ENCODE measurements at places on chromosomes 5 and 9.

- H3K4me3 ChIP-seq = no peak overlapping the region
- no peak for DNase-seq
- H3K27ac ChIP-seq = no peak overlapping the region
- peaks cover 3% of the 10 kb centered on the region for H3K4me1 ChIP-seq
Observed at GRCh38 chr9:113391917-113392316, 9.2 kb downstream of the ALAD start.

DNA sequence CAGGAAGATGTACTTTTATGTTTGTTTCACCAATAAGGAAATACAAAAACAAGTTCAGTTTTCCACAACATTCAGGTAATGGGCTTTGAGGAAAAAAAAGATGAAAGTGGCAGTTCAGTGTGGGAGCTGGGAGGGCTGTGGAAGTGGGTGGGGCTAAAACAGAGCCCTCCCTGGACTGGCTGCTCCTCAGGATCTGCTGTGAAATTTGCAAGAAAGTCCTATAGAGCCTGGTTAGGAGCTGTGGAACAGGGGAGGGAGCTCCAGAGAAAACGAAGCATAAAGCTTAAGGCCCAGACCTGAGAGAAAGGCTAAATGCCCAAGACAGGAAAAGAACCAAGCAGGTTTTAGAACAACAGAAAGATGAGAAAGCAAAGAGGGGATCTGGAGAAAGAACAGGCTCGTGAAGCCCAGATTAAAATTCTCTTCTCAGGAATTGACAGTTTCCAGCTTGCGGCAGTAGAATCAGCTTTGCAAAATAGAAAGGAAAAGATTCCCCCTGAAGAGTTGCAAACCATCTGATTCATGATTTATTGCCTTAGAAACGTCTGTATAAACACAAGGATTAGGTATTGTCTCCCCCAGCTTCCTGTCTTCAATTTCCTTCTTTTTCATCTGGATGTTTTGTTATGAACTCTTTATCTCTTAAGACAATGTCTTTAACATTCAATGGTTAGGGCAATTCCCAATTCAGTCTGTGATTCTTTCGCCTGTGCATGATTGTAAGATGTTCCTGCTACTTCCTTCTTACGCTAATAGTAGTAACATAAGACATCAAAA, 26.3 kb upstream of the CRHBP start:
- no peaks in the 10 kb centered on the region for H3K4me1 ChIP-seq
- no peaks in the 10 kb centered on the region for H3K36me3 ChIP-seq
- peaks cover 6% of the 10 kb centered on the region for H3K27me3 ChIP-seq
- H3K27ac ChIP-seq = no peak overlapping the region

GRCh38 chr9:122536134-122536533, 9.0 kb upstream of the OR1N1 start:
- H3K4me1 ChIP-seq = no peaks in the 10 kb centered on the region
- H3K36me3 ChIP-seq = no peaks in the 10 kb centered on the region
- DNase-seq = no peak
- H3K4me3 ChIP-seq = no peak overlapping the region
- H3K27ac ChIP-seq = no peak overlapping the region

DNA sequence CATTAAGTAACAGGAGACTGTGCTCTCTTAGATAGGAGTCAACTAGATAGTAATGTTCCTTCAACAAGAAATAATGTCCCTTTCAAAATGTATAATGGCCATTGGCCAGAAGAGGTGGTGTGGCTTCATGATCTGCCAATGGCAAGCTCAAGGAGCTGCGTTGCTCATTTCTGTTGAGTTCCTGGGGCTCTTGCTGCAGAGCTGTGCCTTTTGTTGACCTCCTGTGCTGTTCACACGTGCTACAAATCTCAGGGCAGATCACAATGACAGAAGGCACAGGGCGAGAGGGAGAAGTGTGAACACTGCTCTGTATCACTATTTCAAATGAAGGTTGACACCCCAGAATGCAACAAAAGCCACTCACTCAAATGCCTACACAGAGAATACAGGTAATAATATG, 16.0 kb upstream of the TBC1D2 start:
- no peaks in the 10 kb centered on the region for H3K4me1 ChIP-seq
- H3K27ac ChIP-seq = no peak overlapping the region
- no peak for DNase-seq
- peaks cover 22% of the 10 kb centered on the region for H3K27me3 ChIP-seq

DNA sequence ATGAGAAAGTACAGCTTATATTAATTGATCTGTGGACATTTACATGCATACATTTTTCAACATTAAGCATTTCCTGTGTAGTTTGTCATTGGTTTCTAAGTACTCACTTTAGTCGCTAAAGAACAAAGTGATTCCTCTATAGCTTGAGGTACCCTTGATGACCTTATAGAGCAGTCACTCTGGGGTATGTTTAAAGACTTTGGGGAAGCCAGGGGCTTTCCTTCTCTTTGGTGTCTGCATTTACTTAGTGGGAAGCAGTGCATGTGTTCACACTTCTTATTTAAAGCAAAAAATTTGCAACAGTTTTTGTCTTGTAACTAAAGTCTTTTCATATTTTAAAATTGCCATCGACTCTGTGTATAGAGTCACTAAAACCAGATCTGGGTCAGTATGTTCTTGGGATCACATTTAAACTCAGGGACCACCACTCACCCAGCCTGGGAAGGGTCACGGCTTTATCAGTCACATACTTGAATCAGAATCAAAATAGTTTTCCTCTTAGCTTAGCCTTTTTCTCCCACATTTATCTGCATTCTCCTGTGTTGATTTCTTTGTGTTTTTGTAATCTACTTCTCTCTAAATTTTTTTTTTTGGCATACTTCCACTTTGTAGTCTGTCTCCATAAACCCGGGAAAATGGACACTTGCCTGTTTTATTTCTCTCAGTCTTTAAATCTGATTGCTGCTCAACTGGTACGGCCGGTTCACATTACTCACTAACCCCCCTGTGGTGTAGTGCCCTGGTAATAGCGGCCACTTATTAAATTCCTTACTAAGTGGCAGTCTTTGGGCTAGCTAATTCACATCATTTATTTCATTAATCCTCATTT, 143.9 kb upstream of the FBN2 start:
- H3K36me3 ChIP-seq = no peaks in the 10 kb centered on the region
- DNase-seq = no peak
- no peak overlapping the region for H3K27ac ChIP-seq

- no peak for DNase-seq
- H3K4me1 ChIP-seq = peaks cover 23% of the 10 kb centered on the region
- H3K27ac ChIP-seq = peak overlapping the region; percentile 90
- peak overlapping the region; percentile 65 for H3K4me3 ChIP-seq
- no peaks in the 10 kb centered on the region for H3K36me3 ChIP-seq
- H3K27me3 ChIP-seq = no peaks in the 10 kb centered on the region
Observed at GRCh38 chr9:83472764-83473163, 65.4 kb downstream of the FRMD3 start.

DNA sequence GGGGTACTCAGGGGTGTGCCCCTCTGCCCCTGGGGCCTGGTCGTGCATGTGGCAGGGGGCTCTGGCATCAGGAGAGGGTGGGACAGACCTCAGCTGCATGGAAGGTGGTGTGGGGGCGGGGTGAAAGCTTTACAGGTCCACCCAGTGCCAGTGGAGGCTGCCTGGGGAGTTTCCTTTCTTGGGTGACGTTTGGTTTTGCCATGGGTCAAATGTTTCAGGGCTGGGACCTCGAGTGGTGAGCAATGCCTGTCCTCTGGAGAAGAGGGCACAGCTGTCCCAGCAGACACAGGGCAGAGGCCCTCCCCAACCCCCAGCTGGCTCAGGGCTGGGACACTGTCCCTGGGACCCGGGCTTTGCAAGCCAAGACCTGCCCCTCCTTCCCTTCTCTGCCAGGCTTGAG, 3.6 kb downstream of the RXRA start:
- H3K36me3 ChIP-seq = no peaks in the 10 kb centered on the region
- no peak overlapping the region for H3K27ac ChIP-seq
- no peak for DNase-seq
- no peak overlapping the region for H3K4me3 ChIP-seq
- H3K27me3 ChIP-seq = peaks cover 18% of the 10 kb centered on the region
- H3K4me1 ChIP-seq = no peaks in the 10 kb centered on the region

DNA sequence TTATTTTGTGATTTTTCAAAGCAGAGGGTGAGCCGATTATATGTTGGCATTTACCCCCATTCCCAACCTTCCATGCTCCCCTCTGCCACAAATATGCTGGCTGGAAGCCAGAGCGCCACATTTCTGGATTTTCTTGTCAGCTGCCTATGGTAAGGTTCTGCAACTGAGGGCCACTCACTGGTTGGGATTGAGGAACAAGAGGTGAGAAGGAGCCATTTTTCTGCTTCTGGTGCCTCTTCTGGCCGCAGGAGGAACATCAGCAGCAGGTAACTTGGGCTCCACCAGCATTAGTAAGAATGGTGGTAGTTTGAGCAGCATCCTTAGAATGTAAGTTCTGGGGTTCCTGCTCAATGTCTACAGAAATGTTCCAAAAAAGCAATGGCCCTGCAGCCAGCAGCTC, 159.5 kb upstream of the MAST4 start:
- no peak for DNase-seq
- no peaks in the 10 kb centered on the region for H3K36me3 ChIP-seq
- H3K27ac ChIP-seq = no peak overlapping the region
- H3K4me1 ChIP-seq = no peaks in the 10 kb centered on the region
- no peak overlapping the region for H3K4me3 ChIP-seq
- peaks cover 2% of the 10 kb centered on the region for H3K27me3 ChIP-seq

DNA sequence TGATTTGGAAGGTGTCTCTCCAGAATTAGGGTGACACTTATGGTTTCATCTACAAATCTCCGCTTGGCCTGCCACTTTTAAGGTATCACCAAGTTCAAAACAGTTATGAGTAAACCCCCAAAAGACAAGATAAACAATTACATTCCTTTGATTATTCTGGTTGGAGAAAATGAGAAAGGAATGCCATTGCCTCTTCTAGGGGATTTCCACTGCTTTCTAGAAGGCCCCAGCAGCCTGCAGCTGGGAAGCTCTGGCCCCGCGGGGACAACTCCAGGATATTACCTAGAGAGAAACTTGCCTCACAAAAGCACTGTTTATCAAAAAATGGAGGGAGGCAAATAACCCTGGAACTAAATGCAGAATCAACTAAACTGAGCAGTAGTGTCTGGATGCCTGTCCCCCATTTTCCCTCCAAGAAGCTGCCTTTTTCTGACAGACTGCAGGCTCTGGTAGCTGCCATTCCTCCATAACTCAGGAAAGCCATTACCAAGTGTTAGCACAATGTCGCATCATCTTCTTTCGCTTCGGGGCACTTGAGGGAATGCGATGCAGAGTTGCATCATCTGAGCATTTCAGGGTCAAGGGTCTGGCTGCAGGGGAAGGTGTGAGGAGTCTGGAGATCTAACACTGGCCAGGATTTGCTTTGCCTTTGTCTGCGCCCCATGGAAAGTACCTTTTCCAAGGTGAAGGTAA, 71.5 kb upstream of the PLPP6 start:
- no peaks in the 10 kb centered on the region for H3K27me3 ChIP-seq
- no peak for DNase-seq
- H3K4me1 ChIP-seq = peaks cover 10% of the 10 kb centered on the region
- H3K36me3 ChIP-seq = peaks cover 3% of the 10 kb centered on the region

GRCh38 chr5:73312872-73313510, 135.6 kb downstream of the FOXD1 start:
- no peak for DNase-seq
- peaks cover 70% of the 10 kb centered on the region for H3K27me3 ChIP-seq
- no peak overlapping the region for H3K27ac ChIP-seq
- H3K36me3 ChIP-seq = no peaks in the 10 kb centered on the region

DNA sequence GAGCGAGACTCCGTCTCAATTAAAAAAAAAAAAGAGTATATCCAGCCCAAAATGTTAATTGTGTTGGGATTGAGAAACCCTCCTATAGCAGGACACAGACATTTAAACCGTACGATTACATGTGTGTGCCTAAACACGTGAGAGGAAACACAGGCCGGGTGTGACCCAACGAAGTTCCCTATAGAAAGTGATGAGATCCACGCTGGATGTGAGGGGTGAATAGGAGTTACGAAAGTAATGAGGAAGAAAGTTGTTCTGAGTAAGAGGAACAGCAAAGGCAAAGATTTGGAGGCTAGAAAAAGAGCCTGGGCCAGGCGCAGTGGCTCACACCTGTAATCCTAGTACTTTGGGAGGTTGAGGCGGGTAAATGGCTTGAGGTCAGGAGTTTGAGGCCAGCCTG, 13.6 kb downstream of the NAIF1 start:
- no peak overlapping the region for H3K27ac ChIP-seq
- no peaks in the 10 kb centered on the region for H3K36me3 ChIP-seq
- H3K27me3 ChIP-seq = peaks cover 3% of the 10 kb centered on the region
- H3K4me3 ChIP-seq = no peak overlapping the region
- no peak for DNase-seq
- H3K4me1 ChIP-seq = peaks cover 3% of the 10 kb centered on the region

- no peaks in the 10 kb centered on the region for H3K27me3 ChIP-seq
- H3K4me3 ChIP-seq = no peak overlapping the region
- DNase-seq = peak; percentile 20
- no peaks in the 10 kb centered on the region for H3K36me3 ChIP-seq
Observed at GRCh38 chr5:32942225-32942989, 231.3 kb downstream of the NPR3 start.

DNA sequence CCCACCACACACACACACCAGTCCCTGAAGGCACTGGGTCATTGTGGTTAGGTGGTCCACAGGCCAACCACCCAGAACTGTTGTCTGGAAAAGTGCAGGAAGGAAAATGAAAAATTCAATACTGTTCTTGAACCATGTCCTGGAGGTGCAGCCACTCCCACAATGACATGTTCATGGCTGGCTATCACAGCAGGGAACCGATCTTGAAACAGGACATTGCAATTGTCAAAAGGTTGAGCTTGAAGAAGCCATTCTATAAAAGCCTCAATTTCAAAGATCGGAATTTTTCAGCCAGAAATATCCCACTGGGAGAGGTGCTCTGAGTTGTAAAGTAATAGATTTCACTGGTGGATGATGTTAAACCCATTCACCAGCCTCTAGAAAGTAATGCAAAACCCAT, 218.2 kb downstream of the GNA14 start:
- H3K27me3 ChIP-seq = no peaks in the 10 kb centered on the region
- H3K36me3 ChIP-seq = no peaks in the 10 kb centered on the region
- no peak overlapping the region for H3K4me3 ChIP-seq
- peaks cover 3% of the 10 kb centered on the region for H3K4me1 ChIP-seq
- DNase-seq = no peak

DNA sequence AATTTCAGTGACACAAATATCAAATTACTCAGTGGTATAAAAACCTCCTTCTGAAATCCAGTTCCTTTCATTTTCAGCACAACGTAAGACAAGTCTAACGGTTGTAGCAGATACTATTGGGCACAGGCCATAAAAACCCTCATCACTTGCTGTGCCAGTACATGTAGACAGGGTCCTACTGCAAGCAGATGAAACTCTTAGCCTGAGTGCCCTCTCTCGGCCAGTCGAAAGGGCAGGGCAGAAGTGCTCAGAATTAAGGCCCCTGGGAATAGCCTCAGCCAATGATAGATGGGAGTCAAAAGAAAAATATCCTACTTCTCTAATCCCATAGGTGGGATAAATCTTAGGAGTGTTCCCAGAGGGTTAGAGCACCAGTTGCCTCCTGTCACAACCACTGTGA, 168.5 kb upstream of the FER start:
- DNase-seq = no peak
- peaks cover 6% of the 10 kb centered on the region for H3K27me3 ChIP-seq
- H3K4me1 ChIP-seq = no peaks in the 10 kb centered on the region
- H3K27ac ChIP-seq = no peak overlapping the region
